ENCODE measurements at places on chromosomes 7 and 10.

DNA sequence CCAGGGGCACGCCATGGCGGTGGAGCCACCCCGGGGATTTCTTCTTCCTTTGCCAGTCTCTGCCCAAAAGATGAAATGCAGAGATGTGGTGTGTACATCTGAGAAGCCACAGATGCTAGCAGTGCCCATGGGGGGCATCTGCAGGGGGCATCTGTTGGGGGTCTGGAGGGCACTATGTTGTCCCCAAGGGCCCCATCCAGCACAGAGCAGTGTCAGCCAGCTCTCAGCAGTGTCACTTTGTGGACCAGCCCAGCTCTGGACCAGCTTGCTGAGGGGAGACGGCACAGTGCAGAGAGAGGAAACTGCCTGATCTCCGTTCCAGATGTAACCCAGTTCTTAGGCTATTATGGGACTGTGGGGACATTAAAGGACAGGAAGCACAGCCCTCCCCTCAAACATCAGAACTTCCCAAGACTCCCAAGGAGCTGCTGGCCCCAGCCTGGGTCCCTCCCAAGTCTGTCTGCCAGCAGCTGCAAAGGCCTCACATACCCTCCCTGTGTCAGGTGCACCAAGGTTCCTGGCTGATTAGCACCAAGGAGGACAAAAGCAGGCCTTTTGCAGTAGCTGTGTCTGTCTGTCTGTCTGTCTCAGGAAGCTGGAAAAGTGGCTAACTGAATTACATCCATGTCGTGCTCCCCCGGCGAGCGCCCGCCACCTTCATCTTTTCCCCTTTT is 536.5 kb downstream of the PTPRN2 start:
- no peak for DNase-seq

- no peak for DNase-seq
These were observed 34.7 kb downstream of the TRRAP start for GRCh38 chr7:98913026-98913425.

DNA sequence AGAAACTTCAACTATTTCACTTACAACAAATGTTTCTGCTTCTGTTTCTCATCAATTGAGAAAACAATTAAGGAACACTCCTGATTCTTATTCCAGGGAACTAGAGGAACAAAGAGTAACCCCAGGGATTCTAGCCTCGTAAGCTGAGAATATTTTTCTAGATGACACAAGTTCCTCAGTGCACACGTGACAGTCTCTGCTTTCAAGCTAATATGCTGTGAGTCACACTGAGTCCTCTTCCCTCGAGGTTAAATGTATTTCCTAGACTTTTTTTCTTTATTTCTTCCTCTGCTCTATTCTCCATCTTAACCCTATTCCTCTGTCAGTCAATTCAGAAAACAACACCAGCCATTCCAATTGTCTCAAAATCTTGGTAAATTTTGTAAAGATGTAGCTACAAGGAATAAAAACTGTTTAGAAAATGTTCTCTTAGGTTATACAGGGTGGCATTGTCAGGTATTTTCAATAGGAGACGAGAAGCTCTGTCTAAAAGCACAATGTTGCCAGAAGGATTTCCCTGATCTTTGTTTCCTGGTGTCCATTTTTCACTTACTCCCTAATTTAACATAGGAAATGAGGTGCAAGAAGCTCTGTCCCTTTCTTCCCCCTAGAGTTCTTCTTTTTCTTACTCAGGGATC is 5.8 kb upstream of the C1GALT1 start:
- DNase-seq = no peak

GRCh38 chr10:84698989-84699388 is 370.6 kb downstream of the CCSER2 start:
- DNase-seq = no peak

GRCh38 chr10:29916669-29917068 is 142.7 kb downstream of the JCAD start:
- no peak for DNase-seq

GRCh38 chr10:75272094-75272493 is 36.3 kb upstream of the COMTD1 start:
- DNase-seq = no peak

- no peak for DNase-seq
These were observed at the start of gene IL2RA for GRCh38 chr10:6062101-6062771. TSS of gene IL2RA (minus strand) at chr10:6062367. CDS start at chr10:6062151, 216 bp downstream.

DNA sequence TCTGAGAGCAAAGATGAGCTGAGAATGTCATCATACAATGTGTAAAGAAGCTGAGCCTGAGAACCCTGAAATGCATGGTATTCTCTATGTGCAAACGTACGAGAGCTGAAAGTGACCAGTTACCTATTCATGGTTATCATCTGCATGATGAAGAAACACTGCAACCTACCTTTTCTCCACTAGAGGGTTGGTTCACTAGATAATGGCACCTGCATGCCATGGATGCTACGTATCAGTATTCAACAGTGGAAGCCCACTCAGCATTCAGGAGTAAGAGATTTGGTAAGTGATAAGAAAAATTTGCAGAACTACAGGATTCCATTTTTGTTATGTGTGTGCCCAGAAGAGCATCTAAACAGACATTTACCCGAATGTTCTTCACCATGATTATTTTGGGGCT is 145.4 kb downstream of the PTPRN2 start:
- no peak for DNase-seq

GRCh38 chr10:7697426-7697825 is 5.7 kb upstream of the ITIH2 start:
- no peak for DNase-seq

- DNase-seq = no peak
These were observed 461.1 kb downstream of the ZNF33B start for GRCh38 chr10:42177077-42177792.

DNA sequence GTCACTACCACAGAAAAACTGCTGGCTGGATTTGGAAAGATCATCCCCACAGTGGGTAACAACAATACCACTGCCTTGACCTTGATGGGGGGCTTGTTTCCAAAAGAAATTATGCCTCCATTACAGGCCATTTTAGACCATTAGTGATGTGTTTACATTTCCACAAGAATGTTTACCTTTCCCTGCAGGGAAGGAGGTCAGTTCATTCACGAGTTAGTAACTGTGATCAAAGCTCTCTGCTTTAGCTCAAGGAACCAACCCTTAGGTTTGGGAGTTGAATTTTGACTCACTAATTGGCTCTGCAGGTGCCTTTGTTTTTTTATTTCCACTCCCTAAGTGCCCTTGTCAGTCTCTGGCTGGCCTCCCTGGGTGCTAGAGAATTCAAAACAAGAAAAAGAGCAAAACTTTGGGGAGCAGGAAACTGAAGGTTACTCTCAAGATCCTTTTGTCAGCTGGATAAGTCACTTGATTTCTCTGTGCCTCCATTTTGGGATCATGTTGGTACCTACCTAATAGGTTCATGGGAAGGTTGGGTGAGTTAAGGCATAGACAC is 41.1 kb upstream of the NUPR2 start:
- DNase-seq = no peak

GRCh38 chr10:74977072-74977471 is 134.4 kb upstream of the SAMD8 start:
- no peak for DNase-seq

DNA sequence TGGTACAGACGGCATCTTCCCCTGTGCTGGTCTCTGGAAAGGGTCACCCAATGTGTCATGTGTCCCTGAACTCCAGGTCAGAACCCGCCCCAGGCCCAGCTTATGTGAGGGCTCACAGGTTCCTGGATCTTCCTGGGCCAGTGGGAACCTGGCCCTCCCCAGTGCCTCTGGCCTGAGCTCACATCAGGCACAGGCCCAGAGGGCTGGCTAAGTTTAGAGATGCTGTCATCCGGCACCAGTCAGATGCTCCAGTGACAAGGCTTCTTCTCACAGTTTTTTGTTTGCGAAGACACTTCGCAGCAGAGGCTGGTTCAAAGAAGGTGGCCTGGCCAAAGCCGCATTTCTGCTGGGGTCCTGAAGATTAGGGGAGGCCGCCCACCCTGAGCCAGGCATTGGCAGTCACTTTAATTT is 11.8 kb downstream of the CAMK2B start:
- DNase-seq = no peak

- DNase-seq = no peak
These were observed 85.1 kb downstream of the LRRC4 start for GRCh38 chr7:127946111-127946510.

GRCh38 chr7:4017081-4017480 is 665.0 kb upstream of the FOXK1 start:
- DNase-seq = no peak

DNA sequence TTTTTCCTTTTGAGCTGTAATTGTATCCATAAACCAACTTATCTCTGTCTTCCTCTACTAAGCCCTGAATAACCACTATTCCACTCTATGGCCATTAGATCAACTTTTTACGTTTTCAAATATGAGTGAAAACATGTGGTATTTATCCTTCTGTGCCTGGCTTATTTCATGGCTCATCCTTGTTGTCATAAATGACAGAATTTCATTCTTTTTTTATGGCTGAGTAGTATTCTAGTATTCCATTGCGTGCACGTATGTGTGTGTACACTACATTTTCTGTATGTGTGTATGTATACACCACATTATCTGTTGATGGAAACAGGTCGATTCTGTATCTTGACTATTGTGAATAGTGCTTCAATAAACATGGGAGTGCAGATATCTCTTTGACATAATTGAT is 11.1 kb downstream of the CDK1 start:
- no peak for DNase-seq

DNA sequence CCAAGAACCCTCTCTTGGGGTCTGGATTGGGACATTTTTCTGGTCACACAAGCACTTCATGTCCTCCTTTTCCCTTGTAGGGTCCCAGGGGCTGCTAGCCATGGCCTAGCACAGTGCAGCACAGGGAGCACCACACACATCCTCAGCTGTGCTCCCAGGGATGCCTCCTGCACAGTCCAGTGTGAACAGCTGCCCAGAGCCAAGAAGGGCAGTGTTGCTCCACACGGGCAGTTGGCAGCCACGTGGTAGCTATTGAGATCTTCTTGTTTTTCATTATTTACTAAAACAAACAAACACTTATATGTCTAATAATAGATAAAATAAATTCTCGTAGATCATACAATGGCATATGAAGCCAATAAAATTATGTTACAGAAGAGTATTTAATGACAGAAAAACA is 13.9 kb upstream of the LANCL2 start:
- DNase-seq = no peak

GRCh38 chr7:71278257-71278656 is 146.3 kb downstream of the GALNT17 start:
- no peak for DNase-seq

- DNase-seq = peak; percentile 98
These were observed at the start of gene PPA1 for GRCh38 chr10:70233109-70233938. TSS of gene PPA1 (minus strand) at chr10:70233429. CDS start at chr10:70233327, 102 bp downstream.

GRCh38 chr10:61313460-61313859 is 139.7 kb downstream of the TMEM26 start:
- no peak for DNase-seq

All from stimulated activated CD4-positive, alpha-beta T cell treated with anti-CD3 and anti-CD28 coated beads, Interleukin-1b, Interleukin-23, amount 100 ng/mL, for 1 hour (primary cell).